HS-5 (cell line): ENCODE measurements at places on chromosomes 4 and X.

DNA sequence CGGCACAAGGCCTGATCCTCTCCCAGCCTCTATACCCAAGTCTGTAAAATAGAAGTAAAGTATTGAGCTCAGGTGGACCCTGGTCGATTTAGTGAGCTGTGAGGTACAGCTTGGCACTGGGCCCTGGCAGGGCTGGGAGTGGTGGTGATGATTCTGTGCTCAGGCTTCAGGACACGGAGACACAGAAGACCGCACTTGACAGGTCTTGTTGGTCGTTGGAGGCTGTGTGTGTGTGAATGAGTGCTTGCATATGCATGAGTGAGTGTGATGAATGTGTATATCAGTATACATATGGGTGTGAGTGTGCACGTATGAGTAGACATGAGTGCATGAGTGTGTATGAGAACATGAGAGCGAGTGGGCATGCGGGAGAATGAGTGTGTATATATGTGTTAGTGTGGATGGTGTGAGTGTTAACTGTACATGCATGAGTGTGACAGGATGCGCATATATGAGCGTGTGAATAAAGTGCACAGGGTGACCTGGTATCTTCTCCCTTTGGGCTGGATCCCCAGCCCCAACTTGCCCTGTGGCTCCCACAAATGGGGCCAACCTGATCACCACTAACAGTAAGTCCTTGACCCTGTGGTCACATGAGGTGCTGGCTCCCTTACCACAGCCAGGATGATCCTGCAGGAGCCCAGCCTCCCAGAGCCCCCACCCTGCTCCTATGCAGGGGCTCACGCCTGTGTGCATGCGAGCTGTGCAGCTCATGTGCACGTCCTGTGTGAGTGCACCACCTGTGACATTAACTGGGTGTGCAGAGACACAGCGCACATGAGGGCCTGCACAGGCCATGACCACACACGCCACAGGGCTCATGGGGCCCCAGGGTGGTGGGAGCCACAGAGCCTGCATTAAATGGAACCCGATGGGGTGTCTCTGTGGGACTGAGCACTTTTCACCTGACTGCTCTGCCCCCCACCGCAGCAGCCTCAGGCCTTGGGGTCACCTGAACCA lies 20.8 kb downstream of the SH3BP2 start:
- DNase-seq = no peak

DNA sequence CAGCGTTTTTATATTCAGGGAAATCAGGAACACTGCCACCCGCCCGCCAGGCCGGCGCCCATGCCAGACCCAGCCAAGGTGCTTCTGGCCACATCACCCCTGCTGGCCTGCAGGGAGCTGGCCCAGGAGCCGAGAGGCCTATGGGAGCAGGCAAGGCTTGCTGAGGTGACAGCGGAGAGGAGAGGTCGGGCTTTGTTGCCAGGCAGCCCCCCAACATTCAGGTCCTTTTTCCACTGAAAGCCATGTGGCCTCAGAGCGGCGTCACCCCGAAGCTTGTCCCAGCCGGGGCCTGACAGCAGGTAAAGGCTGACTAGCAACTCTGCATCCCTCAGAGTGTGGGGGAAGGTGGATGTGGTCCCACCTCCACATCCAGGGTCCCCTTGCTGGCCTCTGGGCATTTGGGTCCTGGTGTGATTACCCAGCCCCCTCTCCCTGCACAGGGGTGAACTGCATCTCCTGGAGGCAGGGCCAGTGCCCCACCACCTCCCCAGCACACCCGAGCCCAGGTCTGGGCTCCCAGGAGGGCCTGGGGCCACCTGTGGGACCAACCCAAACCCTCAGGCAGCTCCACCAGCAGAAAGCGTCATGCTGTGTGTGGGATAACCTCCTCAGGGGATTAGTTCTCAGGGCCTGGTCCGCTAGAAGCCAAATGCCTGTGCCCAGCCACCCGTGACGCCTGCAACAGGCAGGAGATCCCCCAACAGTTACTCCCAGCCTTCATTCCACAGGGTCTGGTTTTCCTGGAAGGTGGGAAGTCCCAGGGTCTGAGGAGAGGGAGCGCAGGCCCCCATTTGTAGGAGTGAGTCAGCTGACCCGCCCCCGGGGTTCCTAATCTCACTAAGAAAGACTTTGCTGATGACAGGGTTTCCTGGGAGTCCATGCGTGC lies at the start of gene PDE6B:
Gene PDE6B (plus strand): TSS at position 869 of the 886 bp plus-strand sequence. CDS start 54 bp downstream, outside the sequence.
- DNase-seq = no peak

DNA sequence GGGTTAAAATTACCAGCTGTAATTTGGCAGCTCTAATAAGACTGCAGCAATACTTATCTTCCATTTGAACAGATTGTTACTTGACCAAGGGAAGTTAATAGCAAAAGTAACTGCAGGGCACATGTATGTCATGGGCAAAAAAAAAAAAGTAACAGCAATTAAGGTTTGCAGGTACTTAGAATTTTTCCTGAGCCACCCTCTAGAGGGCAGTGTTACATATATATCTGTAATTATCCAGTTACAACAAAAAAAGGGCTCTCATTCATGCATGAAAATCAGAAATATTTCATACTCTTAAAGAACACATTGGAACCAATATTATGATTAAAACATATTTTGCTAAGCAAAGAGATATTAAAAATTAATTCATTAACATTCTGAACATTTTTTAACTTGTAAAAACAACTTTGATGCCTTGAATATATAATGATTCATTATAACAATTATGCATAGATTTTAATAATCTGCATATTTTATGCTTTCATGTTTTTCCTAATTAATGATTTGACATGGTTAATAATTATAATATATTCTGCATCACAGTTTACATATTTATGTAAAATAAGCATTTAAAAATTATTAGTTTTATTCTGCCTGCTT lies 25.1 kb downstream of the XIAP start:
- no peak for DNase-seq

DNA sequence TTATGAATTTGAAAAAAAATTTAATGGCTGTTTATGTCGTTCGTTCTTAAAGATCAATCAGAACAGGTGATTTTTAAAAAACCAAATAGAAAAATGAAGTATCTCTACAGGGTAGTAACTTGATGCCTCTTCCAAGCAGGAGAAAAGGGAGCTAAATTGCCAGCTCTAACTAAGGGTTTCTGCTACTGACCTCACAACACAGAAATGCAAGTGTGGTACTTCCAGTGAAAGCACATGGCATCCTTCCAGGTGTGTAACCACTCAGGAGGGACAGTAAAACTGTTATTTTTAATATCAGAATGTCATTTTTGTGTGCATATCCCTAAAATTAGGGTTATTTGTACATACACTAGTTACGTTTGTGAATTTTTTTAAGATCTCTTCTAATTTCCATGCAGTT lies 116.8 kb upstream of the ZCCHC13 start:
- DNase-seq = no peak

- no peak for DNase-seq
These were observed 411.2 kb downstream of the SPOCK3 start for GRCh38 chr4:166823126-166823525.

DNA sequence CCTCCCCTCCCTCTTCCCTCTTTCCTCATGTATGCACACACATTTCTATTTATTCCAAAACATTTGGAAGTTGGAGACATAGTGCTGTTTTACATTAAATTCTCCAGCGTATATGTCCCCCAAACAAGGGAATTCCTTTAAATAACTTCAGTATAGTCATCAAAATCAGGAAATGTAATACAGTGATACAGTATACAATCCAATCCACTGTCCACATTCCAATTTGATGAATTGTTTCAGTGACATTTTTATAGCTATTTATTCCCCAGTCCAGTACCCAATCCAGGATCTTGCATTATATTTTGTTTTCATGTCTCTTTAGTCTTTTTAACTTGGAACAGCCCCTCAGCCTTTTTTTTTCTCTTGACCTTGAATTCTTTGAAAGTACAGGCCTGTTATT lies 233.0 kb downstream of the DKK2 start:
- DNase-seq = no peak
